ENCODE measurements at places on chromosomes 16 and 17. TPM values are rescaled to one million over a fixed set of nuclear protein-coding genes. Genes with fewer than 3 reads are reported as not detected.

- no peak overlapping the region for H3K27ac ChIP-seq
- H3K36me3 ChIP-seq, result no peaks in the 10 kb centered on the region
- no peak for DNase-seq
- no peak overlapping the region for H3K4me3 ChIP-seq
Observed at GRCh38 chr17:35735036-35735805, 3.8 kb downstream of the RASL10B start.

DNA sequence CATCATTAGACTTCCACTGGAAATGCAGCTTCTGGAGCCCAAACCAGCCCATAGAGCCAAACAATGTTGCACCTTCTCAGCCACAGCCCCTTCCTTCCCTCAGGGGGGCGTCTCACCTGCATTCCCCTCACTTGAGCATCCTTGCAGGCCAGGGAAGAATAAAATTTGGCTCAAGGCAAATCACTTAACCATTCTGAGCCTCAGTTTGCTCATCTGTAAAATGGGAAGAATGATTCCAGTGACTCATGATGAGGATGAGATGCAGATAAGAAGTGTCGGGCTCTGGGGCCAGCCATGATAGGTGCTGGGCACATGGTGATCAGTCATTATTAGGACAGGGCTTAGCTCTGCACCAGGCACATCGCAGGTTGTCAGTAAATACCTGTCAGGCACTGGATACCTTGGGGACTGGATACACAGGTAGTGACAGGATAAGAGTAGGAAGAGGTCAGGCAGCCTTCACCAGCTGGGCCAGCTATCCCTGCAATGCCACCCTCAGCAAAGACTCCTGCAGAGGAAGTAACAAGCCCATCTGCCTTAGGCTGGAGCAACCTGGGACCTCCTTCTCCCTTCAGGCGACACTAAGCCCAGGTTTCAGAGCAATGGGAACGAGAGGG lies 208.0 kb upstream of the TNRC6C start:
- no peak for DNase-seq
- H3K27me3 ChIP-seq, result no peaks in the 10 kb centered on the region
- no peak overlapping the region for H3K4me3 ChIP-seq
- H3K4me1 ChIP-seq, result no peaks in the 10 kb centered on the region
- H3K36me3 ChIP-seq, result no peaks in the 10 kb centered on the region

DNA sequence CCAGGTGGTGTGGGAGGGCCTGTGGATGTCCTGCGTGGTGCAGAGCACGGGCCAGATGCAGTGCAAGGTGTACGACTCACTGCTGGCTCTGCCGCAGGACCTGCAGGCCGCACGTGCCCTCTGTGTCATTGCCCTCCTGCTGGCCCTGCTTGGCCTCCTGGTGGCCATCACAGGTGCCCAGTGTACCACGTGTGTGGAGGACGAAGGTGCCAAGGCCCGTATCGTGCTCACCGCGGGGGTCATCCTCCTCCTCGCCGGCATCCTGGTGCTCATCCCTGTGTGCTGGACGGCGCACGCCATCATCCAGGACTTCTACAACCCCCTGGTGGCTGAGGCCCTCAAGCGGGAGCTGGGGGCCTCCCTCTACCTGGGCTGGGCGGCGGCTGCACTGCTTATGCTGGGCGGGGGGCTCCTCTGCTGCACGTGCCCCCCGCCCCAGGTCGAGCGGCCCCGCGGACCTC lies 798 bp downstream of the CLDN9 start:
- peaks cover 5% of the 10 kb centered on the region for H3K4me1 ChIP-seq
- no peak overlapping the region for H3K4me3 ChIP-seq
- no peak for DNase-seq
- no peak overlapping the region for H3K27ac ChIP-seq
- H3K27me3 ChIP-seq, result peaks cover 50% of the 10 kb centered on the region

SLC5A2 gene
- not detected for total RNA-seq

Data from A673 (cell line).